Fibroblast of the conjunctiva (primary cell): ENCODE measurements at places on chromosomes 16 and 17.

DNA sequence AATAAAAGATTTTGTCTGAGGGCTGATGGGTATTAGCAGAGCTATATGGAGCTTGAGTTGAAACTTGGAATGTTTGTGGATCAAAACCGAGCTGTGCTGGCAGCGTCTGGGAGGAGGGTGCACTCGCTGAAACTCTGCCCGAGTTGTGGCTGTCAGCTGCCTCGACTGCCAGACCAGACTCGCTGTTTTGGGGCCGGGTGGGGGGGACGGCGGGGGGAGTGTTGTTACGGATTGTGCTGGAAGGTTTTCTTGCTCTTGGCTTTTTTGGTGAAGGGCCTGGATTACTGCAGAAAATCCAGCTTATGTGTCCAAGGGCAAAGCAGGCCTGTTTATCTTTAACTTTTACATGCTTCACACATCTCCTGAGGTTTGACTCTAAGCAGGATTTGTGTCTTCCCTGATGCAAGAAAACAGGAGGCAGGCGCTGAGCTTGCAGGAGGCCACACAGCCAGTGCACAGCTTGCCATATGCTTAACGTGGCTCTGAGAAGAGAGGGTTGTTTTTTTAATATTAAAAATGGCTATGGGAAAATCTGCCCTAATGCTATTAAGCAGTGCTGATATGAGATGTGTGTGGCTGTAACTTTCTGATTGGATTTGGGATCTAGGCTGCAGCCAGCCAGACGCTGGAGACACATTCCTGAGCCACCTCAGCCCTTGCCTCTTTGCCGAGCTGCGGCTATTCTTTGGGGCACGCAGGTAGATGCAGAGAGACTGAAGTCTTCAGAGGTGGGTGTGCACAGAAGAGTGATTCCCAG lies 20.5 kb upstream of the RPTOR start:
- DNase-seq, result no peak

DNA sequence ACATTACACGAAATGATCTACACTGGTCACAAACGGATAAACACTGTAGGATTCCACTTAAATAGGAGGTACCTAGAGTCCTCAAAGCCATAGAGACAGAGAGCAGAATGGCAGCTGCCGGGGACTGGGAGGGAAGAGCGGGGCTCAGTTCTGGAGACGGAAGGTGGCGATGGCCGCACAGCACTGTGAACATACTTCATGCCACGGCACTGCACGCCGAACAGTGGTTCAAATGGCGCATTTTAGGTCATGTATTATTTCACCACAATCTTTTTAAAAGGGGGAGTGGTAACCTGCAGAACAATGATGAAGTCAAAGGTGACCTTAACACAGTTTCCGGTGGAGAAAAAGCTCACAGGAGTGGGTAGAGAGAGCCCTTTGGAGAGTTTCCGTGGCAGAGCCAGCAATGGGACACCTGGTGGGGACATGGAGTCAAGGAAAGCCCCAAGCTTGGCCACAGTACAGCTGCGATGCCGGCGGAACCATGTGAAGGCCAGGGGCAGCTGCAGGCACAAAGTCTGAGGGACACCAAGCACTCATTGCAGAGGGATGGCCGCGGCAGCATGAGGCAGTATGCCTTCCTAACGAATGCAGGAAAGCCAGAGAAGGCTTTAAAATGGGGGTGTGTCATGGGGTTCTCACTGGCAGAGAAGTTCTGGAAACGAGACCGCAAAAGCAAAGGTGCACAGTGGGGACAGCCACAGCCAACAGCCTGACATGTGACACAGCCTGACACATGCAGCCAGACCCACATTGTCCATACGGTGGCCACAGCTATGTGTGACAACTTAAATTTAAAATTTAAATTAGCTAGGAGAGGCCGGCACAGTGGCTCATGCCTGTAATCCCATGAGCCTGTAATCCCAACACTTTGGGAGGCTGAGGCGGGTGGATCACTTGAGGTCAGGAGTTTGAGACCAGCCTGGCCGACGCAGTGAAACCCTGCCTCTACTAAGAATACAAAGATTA lies 7.3 kb downstream of the FLCN start:
- DNase-seq, result no peak

DNA sequence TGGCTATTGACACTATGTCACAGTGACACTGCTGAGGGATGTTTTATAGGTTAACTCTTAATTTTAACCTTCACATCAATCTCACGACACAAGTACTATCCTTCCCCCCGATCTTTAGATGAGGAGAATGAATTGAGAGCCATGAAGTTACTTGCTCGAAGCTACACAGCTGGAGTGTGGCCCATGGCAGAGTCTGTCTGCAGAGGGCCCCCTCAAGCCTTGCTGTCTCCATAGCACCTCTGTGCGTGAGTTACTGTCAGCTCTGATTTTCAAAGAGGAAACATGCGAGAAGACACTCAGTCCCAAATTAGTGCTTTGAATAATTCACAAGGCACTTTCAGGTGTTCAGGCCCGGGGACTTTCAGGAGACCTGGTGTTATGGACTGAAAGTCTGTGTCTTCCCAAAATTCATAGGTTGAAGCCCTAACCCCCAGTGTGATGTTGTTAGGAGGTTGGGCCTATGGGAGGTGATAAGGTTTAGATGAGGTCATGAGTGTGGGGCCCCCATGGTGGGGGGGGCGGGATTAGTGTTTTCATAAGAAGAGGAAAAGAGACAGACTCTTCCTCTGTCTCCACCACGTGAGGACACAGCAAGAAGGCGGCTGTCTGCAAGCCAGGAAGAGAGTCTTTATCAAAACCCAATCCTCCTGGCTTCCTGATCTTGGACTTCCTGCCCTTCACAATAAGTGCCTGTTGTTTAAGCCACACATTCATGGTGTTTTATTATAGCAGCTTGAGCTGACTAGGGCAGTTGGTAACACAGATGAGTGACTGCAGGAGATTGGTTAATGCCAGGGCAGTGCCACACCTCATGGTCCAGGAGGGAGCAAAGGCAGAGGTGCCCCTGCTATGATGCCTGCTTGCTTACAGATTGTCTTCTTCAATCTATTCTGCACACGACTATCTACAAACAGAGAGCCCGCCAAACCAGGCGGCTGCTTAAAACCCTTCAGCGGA lies 281.8 kb downstream of the HAPSTR1 start:
- no peak for DNase-seq

DNA sequence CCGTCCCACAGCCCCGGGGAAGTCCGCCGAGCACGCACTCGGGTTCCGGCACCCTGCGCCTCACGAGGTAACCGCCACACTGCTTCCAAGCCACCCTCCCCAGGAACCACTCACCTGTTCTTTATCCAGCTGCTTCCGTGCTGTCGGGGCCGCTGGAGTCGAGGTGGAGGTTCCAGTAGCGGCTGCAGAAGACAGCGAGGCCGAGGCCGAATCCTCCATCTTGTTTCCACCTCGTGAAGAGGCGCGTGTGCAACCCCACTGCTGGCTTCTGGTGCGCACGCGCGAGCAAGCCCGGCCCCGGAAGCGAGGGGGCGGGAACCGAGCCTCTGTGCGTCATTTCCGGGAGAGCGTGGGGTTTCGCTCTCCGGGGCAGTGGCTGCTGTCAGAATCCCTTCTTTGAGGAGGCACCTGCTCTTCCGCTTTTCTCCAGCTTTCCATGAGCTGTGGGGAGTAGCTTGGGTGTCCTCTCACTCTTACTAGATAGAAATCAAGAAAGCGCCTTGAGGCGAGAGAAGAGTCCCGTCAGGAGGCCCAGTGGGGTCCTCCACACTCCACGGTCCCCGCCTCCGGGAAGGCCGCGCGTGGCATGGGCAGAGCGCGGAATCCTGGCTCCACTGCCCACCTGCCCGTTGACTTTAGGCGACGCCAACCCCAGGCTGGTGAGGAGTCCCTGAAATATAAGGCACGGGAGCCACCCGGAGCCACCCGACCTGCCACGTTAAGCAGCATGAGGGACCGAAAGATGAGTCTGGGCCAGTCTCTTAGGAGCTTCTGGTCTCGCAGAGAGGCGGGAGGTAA lies at the start of gene RSL1D1:
TSS of gene RSL1D1 (minus strand) at position 249 of the 798 bp plus-strand sequence. CDS start at position 219, 30 bp downstream.
- peak; percentile 83 for DNase-seq

GRCh38 chr17:17886726-17887125 lies 49.9 kb upstream of the SREBF1 start:
- DNase-seq, result no peak
